HFFc6 (cell line): ENCODE measurements at places on chromosomes 3 and 15.

- no peak for DNase-seq
These were observed 12.3 kb upstream of the CDAN1 start for GRCh38 chr15:42749266-42749665.

GRCh38 chr3:13053420-13053819, 19.8 kb downstream of the IQSEC1 start:
- no peak for DNase-seq

GRCh38 chr3:124248471-124249028, 256.6 kb upstream of the ROPN1 start:
- DNase-seq, result peak; percentile 80

- DNase-seq, result no peak
These were observed 4.8 kb downstream of the ANKRD63 start for GRCh38 chr15:40278026-40278425.

GRCh38 chr15:84872009-84872910, 12.2 kb upstream of the SLC28A1 start:
- DNase-seq, result no peak

- DNase-seq, result no peak
These were observed 92.2 kb upstream of the TNFAIP8L3 start for GRCh38 chr15:51186891-51187290.

DNA sequence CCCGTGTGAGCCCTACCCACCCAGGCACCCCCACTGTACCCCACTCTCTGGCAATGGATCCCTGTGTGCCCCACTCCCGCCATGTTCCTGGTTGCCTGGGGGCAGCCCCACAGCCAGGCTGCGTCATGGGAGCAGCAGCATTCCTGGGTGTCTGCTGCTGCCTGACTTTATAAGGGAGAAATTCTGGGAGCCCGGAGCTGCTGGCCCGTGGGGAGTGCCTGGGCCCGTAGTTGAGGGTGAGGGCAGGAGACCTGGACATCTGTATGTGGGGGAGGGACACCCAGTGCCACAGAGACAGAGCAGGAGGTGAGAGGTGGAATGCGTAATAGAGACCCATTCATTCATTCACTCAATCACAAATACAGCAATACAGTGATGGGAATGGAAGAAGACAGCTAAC, 15.1 kb downstream of the CSPG4 start:
- peak; percentile 17 for DNase-seq

DNA sequence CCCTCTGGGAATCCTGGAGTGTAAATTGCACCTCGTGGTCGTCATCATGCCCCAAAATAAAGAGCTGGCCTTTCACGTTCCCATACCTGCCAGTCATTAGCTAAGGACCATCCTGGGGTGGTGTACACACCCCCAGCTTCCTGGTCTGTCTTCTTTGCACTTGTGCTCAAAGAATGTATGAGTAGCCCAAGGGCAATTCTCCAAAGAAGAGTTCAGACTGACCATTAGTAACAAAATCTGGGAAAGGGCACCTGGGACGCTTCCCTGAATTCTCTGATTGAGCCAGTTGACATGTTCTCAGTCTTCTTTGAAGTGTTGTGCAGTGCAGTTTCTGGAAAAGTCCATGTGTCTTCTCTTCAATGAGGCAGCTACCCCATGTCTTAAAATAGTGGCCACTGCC, 34.8 kb downstream of the FAM3D start:
- no peak for DNase-seq
